Midbrain (tissue), 1 donor: ENCODE measurements at places on chromosomes 16 and 17.

DNA sequence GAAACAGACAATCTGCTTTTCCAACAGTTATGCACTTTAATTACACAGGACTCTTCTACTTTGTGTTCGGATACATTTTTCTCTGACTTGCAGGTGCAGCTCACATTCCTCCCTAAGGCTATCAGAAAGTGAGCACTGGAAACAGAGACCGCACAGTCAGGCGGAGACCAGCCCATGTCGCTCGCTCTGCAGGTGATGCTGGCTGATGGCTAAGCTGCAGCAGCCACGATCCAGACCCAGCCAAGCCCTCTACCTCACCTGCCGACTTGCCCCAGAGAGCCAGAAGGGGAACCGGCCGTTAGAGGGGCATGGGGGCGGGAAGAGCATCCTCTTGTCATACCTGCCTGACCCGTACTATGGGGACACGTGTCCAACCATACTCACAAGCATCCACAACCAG, 33.8 kb downstream of the MAP1LC3B start:
- no peak for DNase-seq

DNA sequence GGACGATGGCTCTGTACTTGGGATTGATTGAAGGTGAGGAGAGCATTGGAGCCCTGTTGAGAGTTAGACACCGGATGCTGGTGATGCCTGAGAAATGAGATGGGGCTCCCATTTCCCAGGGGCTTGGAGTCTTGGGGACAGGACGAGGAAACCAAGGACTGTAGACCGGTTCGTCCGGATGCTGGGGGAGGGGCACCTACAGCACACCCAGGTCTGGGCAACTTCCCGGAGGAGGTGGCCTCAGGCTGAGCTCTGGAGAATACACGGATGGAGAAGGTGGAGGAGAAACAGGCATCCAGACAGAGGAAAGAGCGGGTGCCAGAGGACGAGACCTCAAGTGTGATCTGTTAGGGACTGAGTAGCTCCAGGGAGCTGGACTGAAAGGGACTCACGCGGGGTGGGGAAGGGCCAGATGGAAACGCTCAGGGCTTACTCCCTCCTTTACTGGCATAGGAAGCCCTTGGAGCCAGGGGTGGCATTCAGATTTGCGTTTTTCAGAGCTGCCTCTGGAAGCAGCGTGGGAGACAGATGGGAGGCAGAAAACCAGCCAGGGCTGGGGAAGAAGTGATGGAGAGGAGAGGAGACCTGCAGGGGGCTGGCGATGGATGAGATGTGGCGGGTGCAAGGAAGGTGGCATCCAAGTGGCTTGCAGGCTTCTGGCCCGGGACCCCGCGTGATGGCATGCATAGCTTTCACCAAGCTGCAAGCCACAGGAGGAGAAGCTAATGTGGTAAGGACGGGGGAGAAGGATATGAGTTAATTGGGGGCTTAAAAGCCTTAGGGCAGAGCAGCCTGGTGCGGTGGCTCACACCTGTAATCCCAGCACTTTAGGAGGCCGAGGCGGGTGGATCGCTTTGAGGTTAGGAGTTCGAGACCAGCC, 8.3 kb downstream of the C1QTNF1 start:
- DNase-seq, result no peak

- no peak for DNase-seq
Observed at GRCh38 chr17:144936-145670, 7.7 kb downstream of the SCGB1C2 start.

DNA sequence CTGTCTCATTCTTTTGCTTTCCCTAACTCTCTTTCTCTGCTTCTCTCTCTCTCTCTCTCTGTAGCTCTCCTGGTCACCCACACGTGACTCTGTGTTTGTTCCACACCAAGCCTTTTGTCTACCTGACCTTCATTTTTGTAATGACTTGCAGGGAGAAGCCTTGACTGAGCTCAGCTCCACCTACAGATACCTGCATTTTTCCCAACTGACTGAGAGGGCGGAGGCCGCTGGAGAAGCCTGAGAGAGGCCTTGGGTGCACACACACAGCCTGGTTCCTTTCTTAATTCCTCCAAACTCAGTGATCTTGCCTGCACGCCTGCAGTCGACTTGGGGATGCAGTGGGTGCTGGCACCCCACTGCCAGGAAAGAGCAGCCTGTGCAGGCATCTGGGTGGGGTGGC, 68.8 kb downstream of the LYRM1 start:
- DNase-seq, result no peak

DNA sequence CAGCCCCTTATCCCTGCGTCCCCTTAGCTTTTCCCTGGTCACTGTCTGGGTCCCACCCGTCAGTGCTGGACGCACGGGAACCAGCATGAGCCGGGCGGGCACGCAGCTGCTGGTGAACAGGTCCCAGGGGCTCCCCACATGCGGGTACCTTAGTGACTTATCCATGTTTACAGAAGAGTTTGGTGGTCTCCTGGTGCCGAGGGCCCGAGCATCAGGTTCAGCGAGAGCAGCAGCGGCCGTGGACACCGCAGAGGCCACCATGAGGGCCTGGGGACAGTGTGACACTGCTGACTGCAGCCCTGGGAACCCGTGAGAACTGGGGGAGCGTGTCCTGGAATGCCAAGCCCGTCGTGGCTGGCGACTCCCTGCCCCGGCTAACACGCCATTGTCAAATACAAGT, 6.5 kb downstream of the CD7 start:
- no peak for DNase-seq

GRCh38 chr16:48384520-48385252, 527 bp downstream of the SIAH1 start:
- peak; percentile 51 for DNase-seq

DNA sequence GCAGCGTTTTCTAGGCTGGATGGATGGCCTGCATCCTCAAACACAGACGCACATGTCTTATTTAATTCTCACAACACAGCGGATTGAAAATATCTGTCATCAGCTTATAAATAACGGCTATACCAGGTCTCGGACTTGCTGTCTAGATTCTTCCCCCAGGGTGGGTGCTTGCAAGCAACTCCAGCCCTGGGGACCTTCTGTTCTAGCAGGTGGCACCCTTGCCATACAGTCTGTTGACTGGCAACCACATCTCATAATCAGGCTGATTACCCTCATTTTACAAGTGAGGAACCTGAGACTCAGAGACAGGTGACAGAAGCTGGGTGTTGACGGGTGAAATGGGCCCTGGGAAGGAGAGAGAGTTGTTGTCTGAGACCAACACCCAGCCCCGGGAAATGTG, 16.2 kb upstream of the SEZ6 start:
- DNase-seq, result no peak

- DNase-seq, result no peak
Observed at GRCh38 chr16:48613061-48613957, 3.3 kb upstream of the N4BP1 start.

GRCh38 chr16:7976125-7976524, 614.2 kb downstream of the TMEM114 start:
- no peak for DNase-seq

GRCh38 chr17:35801583-35802224, 6.3 kb upstream of the MMP28 start:
- DNase-seq, result peak; percentile 79

GRCh38 chr16:58451945-58452401, 48.0 kb upstream of the NDRG4 start:
- DNase-seq, result no peak

- DNase-seq, result peak; percentile 48
Observed at GRCh38 chr16:16021988-16022682, 72.7 kb downstream of the ABCC1 start.

DNA sequence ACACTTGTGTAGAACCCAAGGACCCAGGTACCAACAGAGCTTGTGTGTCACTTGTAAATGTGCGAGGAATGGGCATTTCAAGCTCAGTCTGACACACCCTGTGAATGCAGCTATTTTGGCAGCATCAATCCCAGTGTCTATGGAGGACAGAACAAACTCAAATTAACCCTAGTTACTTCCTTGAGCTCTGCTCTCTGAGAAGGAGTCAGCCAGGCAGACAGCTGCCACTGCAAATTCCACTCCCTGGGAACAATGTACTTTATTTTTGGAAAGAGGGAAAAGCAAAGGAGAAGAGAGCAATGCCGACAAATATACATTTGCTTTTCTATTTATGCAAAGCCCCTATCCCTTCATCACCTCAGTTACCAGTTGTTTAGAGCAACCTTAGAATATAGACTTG, 48.4 kb upstream of the NOG start:
- no peak for DNase-seq

- DNase-seq, result no peak
Observed at GRCh38 chr17:44212507-44213402, 6.7 kb downstream of the UBTF start.

- DNase-seq, result no peak
Observed at GRCh38 chr17:48528153-48528935, 2.5 kb downstream of the HOXB1 start.

DNA sequence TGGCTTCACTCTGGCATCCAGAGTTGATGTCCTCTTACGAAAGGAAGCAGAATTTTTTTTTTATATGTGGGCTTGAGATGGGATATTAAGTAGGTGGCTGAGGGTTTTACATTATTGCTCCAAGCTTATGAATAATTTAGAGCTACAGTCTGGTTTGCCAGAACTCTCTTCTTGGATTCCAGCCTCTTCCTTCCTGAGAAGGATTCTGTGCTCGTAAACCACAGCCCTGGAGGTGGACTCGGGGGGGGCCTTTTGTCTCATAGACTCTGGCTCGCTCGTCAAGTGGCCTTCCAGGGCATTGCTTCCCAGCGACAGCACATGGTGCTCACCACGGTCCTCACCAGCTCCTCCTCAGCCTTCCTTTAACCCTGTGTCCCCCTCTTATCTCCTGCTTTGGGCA, 43.2 kb downstream of the TMEM11 start:
- DNase-seq, result peak; percentile 10

DNA sequence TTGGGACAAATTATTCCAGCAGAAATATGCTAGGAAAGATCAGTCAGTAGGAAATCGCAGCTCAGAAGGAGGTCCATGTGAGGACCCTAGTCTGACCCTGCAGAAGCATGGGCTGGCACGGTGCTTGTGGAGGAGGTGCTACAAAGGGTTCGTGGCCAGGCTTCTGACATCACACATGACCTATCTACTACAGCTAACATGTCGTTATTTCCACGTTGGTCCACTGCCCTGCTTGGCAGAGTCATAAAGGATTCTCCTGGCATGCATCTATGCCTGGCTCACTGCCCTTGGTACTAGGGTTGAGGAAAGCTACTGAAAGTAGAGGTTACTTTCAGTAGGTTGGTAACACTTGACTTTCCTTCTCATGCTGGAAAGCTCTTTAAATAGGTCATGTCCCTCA, 118.1 kb upstream of the SHISA6 start:
- DNase-seq, result peak; percentile 28
